ENCODE measurements at places on chromosomes 6 and 20.

- no peak for DNase-seq
These were observed 23.5 kb downstream of the TOX2 start for GRCh38 chr20:43938017-43938655.

GRCh38 chr20:58753267-58753921, 60.8 kb downstream of the NPEPL1 start:
- DNase-seq, result no peak

DNA sequence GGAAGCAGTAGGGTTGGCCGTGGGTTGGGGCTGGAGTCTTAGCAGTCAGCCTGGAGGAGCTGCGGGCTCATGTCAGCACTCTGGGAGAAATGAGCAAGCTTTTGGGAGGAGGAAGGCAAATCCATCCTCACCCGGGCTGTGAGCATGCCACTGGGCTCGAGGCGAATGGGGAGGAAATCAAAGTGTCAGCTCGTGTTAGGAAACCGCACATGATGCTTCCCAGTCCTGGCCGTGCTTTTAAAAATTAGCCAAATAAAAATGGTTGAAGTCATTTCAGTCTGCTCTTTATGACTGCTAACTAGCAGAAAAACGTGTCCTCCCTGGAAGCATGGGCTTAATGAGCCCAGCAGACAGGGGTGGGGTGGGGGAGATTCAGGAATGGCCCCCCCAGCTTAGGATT, 98.1 kb downstream of the NFATC2 start:
- no peak for DNase-seq

- DNase-seq, result no peak
These were observed 83.5 kb downstream of the HAO1 start for GRCh38 chr20:7856756-7857155.

Data from neural crest cell (in vitro differentiated cells).